ENCODE measurements at places on chromosomes 7 and 10. TPM values are rescaled to one million over a fixed set of nuclear protein-coding genes. Genes with fewer than 3 reads are reported as not detected.

PON1 gene
- not detected for total RNA-seq

CFAP58 gene
- total RNA-seq, result 1.7 TPM

OR9A2 gene
- total RNA-seq, result not detected

SLC26A3 gene
- not detected for total RNA-seq

GDF2 gene
- total RNA-seq, result not detected

UBE2D1 gene
- total RNA-seq, result 19.9 TPM

PAX2 gene
- 3.9 TPM for total RNA-seq

PRSS1 gene
- total RNA-seq, result not detected
